H1 (cell line): ENCODE measurements at places on chromosomes 2 and 18.

GRCh38 chr18:3410273-3410672 is 39.7 kb upstream of the TGIF1 start:
- DNase-seq, result no peak

GRCh38 chr2:121210691-121211090 is 74.3 kb downstream of the TFCP2L1 start:
- DNase-seq, result no peak

GRCh38 chr2:178395295-178395694 is 55.7 kb downstream of the PRKRA start:
- no peak for DNase-seq

DNA sequence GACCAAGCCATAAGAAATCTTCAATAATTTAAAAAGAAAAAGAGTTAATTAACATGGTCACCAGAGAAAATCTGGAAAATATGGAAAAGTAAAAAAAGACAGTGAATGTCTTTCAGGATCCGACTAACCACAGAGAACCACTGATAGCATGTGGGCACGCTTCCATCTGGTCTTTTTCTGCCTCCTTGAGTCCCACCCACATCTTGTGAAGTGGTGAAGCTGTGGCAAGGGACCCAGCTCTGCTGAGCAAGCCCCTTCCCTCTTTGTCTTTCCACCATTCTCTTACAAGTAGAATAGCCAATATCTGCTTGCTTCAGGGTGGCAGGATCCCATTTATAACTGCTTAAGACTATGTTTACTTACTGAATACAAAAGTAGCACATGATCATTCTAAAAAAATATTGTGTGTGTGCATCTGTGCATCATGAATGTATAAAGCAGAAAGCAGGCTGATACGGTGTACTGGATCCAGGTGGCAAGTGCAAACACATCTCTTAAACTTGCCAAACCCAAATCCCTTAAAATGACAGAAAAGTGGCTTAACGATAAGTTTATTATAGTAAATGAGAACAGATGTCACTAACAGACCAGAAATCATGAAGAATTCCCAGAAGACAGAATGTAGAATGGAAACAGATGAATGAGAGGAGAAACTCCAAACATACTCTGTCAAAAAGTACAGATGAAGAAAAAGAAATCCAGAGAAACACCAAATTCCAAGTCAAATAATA is 52.3 kb downstream of the FOXI3 start:
- no peak for DNase-seq

DNA sequence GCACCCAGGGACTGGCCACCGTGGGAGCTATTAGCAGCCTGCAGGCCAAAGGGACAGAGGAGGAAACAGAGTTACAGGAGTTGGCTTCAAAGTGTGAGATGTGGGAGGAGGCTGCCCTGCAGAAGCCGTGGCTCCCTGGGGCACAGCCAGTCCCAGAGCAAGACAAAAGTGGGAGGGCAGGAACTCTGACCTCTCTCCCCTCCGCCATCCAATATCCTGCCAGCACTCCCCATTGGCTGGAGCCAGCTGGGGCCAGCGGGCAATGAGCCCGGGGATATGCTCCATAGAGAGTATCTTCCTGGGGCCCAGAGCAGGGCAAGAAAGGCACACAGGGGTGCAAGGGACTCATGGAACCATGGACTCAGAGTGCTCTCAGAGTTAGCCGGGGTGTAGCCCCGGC is 143.1 kb downstream of the INHBB start:
- DNase-seq, result no peak

GRCh38 chr18:13730481-13730880 is 4.0 kb downstream of the RNMT start:
- no peak for DNase-seq

DNA sequence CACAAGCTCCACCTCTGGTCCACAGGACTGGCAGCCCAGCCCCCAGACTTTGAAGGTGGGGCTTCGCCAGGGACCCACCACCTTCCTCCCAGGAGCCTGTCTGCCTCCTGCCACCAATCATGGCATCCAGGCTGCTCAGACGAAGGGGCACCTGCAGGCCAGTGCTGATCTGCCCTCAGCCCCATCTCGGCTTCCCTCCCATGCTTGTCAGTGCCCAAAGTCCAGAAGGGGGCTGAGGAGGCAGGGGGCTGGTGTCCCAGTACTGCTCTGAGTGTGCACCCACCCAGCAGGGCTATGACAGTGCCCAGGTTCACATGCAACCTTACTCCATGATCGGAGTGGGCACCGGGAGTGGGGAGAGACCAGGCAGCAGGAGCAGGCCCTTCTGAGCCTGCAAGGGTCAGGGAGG is 25.3 kb upstream of the RUFY4 start:
- DNase-seq, result no peak

GRCh38 chr18:22412176-22412911 is 5.4 kb downstream of the CTAGE1 start:
- no peak for DNase-seq

GRCh38 chr18:42915299-42915698 is 200.2 kb downstream of the RIT2 start:
- DNase-seq, result no peak

- no peak for DNase-seq
Observed at GRCh38 chr2:178191004-178191508, 3.3 kb upstream of the OSBPL6 start.

DNA sequence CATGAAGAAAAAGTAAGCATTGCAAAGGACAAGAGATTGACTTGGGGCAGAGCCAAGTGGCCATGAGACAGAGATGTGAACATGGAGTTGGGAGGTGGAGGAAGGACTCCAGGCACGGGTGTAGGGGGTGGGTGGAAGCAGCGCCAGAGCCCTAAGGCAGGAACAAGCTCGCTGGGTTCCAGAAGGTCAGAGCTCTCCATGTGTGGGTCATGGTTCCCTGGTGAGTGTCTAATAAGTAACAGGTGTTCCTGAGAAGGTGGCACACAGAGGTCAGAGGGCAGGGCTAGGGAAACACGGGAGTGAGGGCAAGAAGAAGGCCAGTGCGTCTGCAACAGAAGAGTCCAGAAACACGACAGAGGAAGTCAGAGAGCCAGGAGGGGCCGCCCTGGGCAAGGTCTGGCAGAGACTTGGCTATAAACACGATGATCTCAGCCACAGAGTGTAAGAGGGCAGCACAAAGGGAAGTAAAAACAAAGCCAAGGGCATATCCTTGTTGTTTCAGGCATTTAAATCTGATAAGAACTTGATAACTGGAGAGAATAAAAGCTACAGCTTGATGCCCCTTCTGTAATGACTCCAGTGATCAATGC is 260.8 kb downstream of the TGIF1 start:
- DNase-seq, result no peak

GRCh38 chr2:145267451-145267850 is 747.5 kb upstream of the ZEB2 start:
- DNase-seq, result no peak

DNA sequence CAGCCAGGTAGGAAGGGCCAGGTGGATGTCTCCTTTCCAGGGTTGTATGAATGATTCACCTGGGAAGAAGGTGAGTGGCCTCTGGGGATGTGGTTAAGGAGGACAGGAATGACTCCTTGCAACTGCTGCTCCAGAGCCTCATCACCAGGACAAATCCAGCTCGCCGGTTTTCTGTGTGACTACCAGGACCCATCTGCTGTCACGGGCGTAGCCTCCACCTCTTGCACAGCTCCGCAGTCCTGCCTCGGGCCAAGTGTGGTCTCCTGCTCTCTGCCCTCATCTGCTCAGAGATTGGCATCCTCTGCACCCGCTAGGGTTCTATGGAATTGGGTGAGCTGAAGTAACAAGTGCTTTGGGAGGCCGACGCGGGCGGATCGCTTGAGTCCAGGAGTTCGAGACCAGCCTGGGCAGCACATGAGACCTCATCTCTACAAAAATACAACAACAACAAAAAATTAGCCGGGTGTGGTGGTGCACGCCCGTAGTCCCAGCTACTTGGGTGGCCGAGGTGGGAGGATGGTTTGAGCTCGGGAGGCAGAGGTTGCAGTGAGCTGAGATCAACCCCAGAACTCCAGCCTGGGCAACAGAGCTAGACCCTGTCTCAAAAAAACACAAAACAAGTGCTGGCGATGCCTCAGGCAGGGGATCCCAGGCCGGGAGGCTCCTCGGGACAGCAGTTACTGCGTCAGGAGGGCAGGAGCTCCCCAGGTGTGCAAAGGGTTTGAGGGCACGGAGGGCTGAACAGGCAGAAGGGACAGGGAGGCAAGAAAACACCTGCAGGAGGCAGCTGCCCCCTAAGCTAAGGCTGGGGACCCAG is 831 bp upstream of the D2HGDH start:
- DNase-seq, result no peak

- DNase-seq, result no peak
Observed at GRCh38 chr18:31162419-31162793, 250 bp downstream of the DSC1 start.

- no peak for DNase-seq
Observed at GRCh38 chr18:67549946-67550345, 33.4 kb upstream of the DSEL start.

- no peak for DNase-seq
Observed at GRCh38 chr18:48013162-48013561, 82.7 kb upstream of the SMAD2 start.

- no peak for DNase-seq
Observed at GRCh38 chr2:215479536-215480240, 43.8 kb upstream of the FN1 start.

DNA sequence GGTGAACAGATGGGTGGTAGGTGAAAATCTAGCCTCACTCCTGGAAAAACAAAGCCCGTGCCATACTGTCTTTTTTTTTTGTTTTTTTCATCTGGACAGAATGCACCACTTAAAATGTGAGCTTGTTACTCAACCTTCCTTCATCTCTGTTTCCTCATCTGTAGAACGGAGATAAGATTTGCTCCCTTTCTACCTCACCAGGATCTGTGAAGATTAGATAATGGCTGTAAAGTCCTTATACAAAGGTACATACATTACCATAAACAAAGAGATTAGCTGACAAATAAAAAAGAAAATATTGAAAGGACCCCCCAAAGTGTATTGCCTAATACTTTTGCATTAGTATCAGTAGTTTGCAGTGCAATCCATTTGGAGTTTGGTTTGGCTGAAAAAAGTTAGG is 75.4 kb upstream of the ZEB2 start:
- DNase-seq, result no peak

DNA sequence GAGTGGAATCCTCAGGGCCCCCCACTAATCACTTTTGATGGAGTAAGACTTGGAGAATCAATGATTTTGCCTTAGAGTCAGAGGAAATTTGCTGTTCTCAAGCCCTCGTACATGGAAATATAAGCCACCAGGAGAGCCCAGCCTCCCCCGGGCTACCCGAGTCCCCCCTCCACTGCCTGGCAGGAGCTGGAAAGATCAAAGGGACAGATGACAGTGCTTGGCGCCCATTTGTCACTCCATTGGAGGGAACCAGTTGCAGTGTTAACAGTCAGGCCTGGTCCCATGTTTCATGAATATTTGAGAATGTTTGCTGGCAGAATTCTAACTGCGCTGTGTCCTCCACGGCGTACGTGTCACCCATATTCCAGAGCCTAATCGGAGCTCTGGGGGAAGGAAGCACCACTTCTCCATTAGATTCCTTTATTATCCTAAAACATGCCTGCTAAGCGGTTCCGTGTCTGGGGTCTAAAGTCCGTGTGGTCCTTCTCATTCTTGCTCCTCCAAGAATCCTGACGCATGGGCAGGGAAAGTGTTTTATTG is 202.4 kb downstream of the KLHL29 start:
- no peak for DNase-seq

- no peak for DNase-seq
Observed at GRCh38 chr2:23596316-23596885, 211.4 kb downstream of the KLHL29 start.

GRCh38 chr18:37662546-37663339 is 97.1 kb upstream of the CELF4 start:
- no peak for DNase-seq

GRCh38 chr2:105431367-105432043 is 32.7 kb upstream of the FHL2 start:
- DNase-seq, result no peak

- no peak for DNase-seq
Observed at GRCh38 chr2:128380061-128380889, 61.6 kb upstream of the HS6ST1 start.

DNA sequence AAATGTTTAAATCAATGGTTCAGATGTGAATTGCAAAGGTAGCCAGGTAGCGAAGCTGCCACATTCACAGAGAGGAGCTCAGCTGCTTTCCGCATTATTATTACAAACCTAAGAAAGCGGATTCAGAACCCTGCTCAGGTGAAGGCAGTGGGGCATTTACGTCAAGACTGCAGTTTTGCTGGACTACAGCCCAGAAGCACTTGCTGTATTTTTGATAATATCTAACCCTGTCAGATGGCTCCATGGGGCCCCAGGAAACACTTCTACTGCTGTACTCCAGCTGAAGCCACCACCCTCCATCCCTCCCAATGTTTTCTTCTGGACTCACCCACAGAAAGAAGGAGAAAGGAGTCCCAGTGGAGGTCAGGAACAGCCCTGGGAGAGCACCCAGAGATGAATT is 96.9 kb downstream of the TPO start:
- no peak for DNase-seq

- DNase-seq, result no peak
Observed at GRCh38 chr2:207475546-207475945, 54.2 kb upstream of the CREB1 start.

- DNase-seq, result peak; percentile 59
Observed at GRCh38 chr2:232927032-232927792, 57.1 kb downstream of the SNORC start.

GRCh38 chr2:24054366-24055010 is 4.9 kb downstream of the FKBP1B start:
- DNase-seq, result no peak

- no peak for DNase-seq
Observed at GRCh38 chr2:122077771-122078170, 322.3 kb downstream of the TSN start.

GRCh38 chr2:104969564-104969963 is 68.3 kb upstream of the MRPS9 start:
- DNase-seq, result no peak

GRCh38 chr2:20596973-20597859 is 53.7 kb downstream of the HS1BP3 start:
- DNase-seq, result no peak

DNA sequence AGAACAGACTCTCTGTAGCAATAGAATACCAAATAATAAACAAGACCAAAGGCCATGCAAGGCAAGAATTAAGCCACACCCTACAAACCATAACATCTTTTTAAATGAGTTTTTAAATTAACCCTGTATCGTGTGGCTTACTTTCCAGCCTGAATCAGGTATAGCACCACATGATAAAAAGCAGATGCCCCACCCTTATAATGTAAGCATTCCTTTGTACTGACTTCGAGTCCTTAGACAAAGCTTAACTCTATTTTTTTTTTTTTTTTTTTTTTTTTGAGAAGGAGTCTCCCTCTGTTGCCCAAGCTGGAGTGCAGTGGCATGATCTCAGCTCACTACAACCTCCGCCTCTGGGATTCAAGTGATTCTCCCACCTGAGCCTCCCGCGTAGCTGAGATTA is 1.7 kb upstream of the C2orf42 start:
- DNase-seq, result no peak
